ENCODE measurements at places on chromosomes 3 and 15.

- DNase-seq: no peak
Observed at GRCh38 chr15:73374604-73375003, 5.8 kb upstream of the HCN4 start.

DNA sequence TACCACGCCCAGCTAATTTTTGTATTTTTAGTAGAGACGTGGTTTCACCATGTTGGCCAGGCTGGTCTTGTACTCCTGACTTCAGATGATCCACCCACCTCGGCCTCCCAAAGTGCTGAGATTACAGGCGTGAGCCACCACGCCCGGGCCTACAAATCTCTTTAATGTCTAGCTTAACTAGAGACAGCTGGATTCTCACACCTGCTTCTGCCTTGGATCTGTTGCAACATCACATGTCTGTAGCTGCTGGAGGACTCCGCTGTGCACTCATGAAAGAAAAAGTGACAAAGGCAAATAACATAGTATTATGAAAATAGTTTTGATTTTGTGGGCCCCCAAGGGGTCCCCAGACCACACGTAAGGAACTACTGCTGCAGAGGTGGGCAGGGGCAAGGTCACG, 85.9 kb downstream of the NCEH1 start:
- no peak for DNase-seq

- no peak for DNase-seq
Observed at GRCh38 chr3:37162501-37163245, 11.7 kb downstream of the LRRFIP2 start.

- DNase-seq: no peak
Observed at GRCh38 chr3:21839592-21839991, 88.6 kb upstream of the ZNF385D start.

DNA sequence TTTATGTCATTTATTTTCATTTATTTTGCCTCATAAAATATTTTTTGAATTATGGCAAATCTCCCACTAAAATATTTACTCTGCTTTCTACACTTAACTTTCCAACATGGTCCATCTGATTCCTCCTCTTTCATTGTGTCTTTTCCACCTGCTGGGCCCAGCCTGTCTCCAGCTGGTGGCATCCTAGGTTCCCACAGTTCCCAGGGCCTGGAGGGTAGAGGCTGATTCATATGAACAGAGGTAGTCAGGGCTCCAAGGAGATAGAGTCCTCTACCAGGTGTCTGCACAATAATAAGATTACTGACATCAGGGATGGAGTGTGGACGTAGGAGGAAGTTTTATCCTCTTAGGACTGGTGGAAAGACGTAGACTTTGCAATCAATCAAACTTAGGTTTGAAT, 14.3 kb downstream of the ZBTB38 start:
- no peak for DNase-seq

GRCh38 chr15:78012643-78013077, 64.9 kb downstream of the TBC1D2B start:
- DNase-seq: no peak

DNA sequence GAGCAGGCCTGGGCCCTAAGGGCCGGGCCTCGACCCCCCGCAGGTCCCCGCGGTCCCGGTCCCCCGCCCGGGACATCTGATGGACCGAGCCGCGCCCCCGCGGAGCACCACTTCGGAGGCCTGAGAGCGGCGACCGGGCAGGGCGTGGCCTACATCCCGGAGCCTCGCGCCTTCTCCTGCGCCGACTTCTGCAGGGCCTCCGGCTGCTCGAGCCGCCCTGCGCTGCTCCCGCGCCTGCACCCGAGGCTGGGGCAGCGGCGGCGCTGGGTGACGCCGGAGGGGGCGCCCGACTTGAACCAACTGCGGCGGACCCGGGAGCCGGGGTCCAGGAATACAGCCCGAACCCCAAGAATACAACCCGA, 14.9 kb upstream of the GP9 start:
- DNase-seq: peak; percentile 74

- no peak for DNase-seq
Observed at GRCh38 chr15:93129702-93130488, 40.9 kb upstream of the RGMA start.

- no peak for DNase-seq
Observed at GRCh38 chr3:177751770-177752169, 554.5 kb upstream of the TBL1XR1 start.
